ENCODE measurements at places on chromosomes 1 and 21.
A peak's percentile ranks its signal among the peaks of the same experiment; 100 is the strongest.

GRCh38 chr21:36113647-36114428 is 21.0 kb upstream of the CBR3 start:
- peak; percentile 65 for DNase-seq

DNA sequence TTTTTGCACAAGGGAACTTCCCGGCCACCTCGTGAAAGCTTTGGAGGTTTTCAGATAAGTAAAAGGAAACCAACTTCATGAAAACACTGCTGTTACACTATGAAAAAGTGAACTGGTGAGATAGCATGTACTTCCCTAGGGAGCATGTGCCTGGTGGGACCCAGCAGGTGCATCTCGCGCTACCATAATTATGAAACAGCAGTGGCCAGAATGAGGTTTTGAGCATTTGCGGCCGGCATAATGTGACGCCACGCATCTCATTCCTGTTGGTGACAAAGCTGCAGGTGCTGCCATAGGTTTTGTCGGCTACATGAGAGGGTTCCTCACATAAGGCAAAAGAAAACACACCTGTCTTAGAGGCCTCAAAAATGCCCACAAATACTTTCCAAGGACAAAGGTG is 1.7 kb downstream of the KRTAP10-3 start:
- no peak for DNase-seq

DNA sequence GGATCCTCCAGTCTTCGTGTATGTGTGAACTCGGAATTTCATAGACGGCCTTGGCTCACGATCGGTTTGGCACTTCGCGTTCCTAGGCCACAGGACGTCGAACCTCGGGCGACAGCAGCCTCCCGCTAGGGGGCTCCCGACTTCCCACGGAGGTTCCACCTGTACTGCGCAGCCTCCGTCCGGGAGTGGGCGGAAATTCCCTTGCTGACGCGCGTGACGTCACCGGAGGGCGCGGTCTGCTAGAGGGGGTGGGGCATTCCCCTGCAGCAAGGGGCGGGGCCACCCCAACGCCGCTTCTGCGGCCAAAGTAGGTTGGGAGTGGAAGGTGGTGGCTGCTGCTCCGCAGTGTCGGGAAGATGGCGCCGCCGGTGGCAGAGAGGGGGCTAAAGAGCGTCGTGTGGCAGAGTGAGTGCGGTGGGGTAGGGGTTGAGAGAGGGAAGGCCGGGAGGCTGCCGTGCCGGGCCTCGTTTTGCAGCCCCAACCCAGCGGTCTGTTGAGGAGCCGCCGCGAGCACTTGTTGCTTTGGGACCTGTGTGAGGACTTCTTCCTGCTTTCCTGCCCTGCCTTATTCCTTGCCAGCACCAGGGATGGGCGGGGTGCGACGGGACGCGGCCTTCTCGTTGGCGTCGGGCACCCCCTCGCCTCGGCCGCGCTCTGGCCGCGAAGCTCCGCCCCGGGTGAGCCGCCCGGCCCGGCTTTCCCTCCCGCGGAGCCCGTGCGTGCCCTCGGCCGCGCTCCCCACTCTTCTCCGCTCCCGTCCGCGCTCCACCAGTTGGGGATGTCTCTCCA is at the start of gene STXBP3:
STXBP3 (plus strand) TSS at position 293 of the 789 bp plus-strand sequence; CDS start at position 357, 64 bp downstream.
- peak; percentile 97 for DNase-seq

GRCh38 chr1:179921472-179921871 is 33.1 kb upstream of the CEP350 start:
- DNase-seq, result no peak

DNA sequence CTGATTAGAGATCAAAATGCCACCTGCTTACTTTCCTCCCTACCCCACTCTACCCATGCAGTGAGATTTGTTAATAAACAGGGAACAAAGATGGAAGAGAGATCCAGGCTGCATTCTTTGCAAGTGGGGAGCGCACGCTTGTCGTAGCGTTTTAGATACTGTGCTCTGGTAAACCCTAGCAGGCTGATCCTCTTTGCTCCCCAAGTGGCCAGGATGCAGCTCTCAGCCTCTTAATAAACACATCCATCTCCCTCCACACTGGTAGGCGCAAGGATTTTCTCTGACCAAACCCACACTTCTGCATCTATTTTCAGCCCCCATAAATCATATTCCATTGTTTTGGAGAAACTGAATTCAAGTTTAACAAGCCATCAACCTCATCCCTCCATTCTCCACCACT is 2.9 kb downstream of the PGBD5 start:
- DNase-seq, result no peak

- DNase-seq, result no peak
Observed at GRCh38 chr1:7378346-7379130, 392.6 kb upstream of the VAMP3 start.

DNA sequence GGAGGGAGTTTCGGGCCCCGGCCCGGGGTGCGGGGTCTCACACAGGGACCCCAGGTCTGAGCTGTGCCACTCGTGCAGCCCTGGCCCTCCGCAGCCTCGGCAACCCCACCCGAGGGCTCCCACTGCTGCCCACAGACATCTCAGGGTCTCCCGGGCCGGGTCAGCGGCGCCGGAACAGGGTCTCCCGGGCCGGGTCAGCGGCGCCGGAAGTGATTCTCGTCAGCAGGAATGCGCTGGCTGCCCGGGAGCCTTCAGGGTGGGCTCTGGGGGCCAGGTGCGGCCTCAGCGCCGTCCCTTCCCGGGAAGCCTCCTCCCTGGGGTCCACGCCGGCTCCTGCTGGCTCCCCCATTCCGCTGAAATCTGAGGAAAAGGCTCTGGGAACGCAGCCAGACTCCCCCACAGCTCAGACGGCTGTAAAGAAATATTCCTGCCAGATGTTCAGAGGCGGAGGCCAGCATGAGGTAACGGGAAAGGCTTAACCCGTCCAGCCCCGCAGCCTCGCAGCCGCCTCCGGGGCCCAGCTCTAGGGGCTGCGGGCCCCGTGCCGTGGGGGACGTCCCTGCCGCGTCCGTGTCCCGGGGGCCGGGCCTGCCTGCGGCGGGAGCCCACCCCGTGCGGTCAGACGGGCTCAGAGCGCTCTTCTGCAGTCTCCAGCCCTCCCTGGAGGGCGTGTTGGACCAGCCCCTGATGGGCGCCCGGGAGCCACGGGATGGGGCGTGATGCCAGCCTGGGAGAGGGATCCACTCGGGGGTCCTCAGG is 8.7 kb upstream of the COL6A1 start:
- no peak for DNase-seq

DNA sequence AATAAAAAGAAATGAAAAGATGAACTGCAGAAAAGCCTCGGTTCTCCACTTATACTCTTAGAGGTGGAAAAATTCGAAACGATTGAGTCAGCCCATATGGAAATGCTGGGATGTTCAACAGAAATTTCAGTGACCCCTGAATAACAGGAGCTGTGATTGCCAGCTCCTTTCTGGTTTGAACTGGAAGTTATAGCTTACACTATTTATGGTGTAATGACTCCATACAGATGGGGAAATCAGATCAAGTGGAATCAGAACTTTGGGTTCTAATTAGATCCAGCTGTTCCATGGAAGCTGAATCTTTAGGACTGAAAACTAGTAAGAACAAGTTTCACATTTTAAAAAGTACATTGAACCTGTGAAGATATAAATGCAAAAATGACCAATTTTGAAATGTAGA is 569.3 kb upstream of the ZRANB2 start:
- DNase-seq, result no peak
